ENCODE measurements at places on chromosomes 1 and 21.

- no peak for DNase-seq
Observed at GRCh38 chr1:8121261-8122159, 95.4 kb upstream of the ERRFI1 start.

DNA sequence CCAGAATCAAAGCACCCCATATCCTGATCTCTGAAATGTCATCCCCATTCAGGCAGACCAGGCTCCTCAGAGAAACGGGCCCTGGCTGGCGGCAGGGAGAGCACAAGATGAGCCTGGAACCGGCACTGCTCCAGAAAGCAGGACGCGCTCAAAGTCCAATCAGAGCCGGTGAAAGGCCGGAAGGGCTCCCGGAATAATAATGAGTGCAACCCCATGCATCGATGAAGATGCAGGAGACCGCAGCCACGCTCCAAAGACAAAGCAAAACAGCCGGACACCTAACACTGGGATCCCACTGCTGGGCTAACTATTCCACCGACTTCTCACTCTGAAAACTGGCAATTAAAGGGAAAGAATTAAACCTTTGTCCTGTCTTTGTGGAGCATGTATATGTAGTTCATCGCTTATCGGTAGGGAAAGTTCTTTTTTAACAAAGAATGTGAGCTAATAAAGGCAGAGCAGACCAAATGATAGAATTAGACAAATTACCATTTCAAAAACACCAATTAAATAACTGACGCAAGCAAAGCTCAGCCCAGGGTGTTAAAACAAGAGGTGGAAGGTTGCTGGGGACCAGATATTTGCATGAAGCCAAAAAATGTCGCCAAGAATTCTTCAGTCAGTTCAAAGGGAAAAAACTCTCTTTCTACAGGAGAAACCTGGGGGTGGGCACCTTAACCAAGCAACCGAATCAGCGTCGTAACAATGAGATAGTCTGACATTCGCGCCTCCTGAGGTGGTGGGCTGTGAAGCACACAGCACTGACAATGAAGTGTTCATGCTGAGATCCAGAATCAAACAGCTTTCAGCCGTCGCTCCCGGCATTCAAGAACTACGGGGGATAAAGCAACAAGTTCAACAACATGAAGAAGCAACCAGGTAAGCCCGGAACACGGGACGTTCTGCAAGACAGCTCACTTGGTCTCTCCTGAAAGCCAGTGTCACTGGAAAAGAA is 95.2 kb downstream of the NPHP4 start:
- no peak for DNase-seq

DNA sequence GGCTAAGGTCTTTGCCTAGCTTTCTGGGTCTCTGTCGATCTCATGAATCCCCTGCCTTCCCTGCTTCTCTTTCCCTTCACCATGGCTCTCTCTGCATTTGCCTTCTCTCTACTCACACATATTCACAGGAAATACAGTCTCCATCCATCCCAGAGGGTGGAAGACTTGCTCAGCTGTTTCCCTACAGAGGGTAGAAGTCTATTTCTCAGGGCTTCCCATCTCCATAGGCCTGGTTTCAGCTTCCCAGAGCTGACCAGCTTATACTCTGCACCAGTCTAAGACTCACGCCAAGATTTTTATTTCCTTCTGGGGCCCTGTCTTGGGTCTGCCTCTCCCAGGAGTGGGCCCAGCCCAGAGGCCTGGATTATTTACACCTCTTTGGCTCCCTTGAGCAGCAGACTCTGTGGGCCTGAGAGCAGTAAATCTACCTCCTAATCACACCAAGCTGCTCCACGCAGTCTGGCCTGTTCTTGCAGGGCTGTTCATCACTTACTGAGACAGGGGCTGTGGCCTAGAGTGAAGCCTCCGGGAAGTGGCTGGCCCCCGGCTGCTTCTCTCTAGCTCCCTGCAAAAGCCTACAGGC is 102.5 kb downstream of the PLXNA2 start:
- DNase-seq: no peak

- no peak for DNase-seq
Observed at GRCh38 chr21:44951186-44951915, 11.5 kb downstream of the SLX9 start.

DNA sequence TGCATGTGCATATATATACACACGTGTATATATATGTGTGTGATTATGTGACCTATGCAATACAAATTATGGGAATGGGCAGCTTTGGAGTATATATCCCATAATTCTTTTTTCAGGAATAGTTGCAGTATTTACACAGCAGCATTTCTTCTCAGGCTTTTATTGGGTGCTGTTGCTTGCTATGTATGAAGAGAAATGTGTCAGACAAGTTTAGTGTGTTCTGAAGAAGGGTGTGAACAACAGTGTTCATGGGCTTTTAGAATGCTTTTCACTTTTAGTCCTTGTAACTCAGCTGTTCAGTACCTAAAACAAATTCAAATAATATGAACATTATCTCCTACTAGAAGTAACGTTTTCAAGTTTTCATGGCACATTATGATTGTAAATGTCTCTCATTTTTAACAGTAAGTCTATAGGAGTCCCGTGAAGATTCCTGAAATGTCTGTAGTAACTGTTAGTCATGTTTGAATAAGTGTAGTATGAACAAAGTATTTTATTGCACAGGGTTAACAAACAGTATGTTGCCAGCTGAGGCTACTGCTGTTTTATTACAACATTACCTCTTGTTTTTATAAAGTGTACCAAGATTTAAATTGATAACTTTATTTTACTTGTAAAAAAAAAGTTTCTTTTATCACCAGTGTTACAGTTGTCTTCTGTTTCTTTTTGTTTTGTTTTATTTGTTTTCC is 42.5 kb downstream of the TMED5 start:
- DNase-seq: no peak

- DNase-seq: no peak
Observed at GRCh38 chr1:8856689-8857412, 21.6 kb downstream of the ENO1 start.

- DNase-seq: no peak
Observed at GRCh38 chr1:1087351-1088028, 13.4 kb upstream of the RNF223 start.

GRCh38 chr1:243508303-243508713 is 252.5 kb downstream of the SDCCAG8 start:
- DNase-seq: no peak

GRCh38 chr1:113434081-113434873 is 44.0 kb downstream of the MAGI3 start:
- no peak for DNase-seq

GRCh38 chr1:158649052-158649451 is 37.5 kb downstream of the SPTA1 start:
- no peak for DNase-seq

- DNase-seq: no peak
Observed at GRCh38 chr1:152886758-152887409, 8.8 kb downstream of the SMCP start.

DNA sequence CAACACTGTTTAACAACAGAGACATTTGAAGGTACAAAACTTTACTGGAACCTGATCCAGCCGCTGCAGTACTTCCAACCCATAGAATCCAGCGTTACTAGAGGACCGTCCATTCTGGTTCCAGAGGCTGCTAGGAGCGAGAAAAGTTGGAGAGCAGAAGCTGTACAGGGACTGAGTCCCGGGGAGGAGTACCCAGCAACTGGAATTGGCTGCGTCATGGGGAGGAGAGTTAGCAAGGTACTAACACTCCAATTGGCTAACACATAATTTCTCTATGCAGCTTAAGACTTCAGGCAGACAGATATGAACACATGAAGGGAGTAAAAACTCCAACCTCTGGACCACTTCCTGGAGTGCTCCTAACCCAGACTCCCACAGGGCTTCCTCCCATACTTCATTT is 2.1 kb upstream of the QSOX1 start:
- DNase-seq: no peak

DNA sequence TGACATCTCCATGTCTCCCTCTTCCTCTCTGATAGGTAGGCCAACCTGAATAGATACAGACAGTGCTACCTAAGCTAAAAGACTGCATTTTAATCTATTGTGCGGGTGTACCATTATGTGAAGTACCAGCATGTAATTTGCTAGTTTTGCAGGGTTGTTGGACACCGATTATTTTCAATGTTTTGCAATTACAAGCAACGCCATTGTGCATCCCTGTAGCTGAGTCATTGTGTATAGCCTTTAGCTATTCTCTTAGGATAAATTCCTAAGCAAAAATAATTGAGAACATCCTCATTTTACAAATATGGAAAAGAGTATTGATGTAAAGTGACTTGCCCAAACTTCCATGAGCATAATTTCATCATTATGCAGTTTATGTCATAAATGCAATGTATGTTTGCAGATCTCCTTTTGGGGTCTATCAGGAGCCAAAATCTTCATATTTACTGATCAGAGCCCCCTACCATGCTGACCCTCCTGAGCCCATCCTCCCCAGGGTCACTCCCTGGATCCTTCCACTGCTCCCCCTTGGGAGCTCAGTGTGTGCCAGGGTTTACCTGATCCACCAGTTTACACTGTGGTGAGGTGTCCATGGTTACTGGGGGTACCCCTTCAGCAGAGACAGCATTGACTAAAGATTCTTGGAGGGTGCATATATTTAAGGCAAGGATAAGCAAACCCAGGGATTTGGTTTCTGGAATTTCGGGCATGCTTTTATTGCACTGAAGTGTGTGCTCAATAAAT is 80.6 kb downstream of the CCDC185 start:
- no peak for DNase-seq

DNA sequence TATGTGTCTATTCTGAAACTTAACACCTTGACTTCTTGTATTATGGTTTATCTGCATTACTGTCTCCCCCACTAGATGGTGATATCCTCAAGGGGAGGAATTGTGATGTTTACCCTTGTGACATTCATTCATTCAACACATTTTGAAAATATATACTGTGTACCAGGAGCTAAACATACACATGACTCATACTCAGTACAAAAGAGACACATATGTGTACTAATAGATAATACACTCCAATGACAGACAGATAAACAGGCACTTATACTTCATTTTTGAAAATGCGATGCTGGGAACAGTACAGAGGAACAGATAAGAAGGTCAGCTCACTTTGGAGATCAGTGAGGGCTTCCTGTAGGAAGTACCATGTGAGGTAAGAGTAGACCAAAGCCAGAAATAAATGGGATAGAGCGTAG is 8.9 kb upstream of the RAB3GAP2 start:
- no peak for DNase-seq

GRCh38 chr1:61424382-61424781 is 300.6 kb downstream of the TM2D1 start:
- DNase-seq: no peak

DNA sequence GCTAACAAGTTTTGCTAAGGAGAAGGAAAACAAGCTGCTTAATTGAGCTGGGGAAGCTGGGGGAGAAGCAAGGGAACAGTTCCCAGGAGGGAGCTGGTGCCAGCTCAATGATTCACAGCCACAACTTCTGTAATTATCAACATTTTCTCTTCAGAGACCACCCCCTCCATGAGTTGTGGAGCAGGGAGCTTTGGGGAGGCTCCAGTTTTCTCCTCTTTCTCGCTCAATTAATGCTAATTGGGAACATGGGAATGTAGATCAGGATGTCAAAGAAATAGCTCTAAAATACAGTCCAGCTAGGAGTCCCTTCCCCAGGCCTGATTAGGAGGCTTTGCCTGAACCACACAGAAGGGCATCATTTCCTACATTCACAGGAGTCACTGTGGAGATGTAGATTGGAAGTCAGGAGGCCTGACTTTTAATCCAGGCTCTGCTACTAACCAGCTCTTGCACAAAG is 12.1 kb upstream of the MNDA start:
- DNase-seq: no peak

- DNase-seq: no peak
Observed at GRCh38 chr1:16351456-16351993, 755 bp downstream of the FBXO42 start.

DNA sequence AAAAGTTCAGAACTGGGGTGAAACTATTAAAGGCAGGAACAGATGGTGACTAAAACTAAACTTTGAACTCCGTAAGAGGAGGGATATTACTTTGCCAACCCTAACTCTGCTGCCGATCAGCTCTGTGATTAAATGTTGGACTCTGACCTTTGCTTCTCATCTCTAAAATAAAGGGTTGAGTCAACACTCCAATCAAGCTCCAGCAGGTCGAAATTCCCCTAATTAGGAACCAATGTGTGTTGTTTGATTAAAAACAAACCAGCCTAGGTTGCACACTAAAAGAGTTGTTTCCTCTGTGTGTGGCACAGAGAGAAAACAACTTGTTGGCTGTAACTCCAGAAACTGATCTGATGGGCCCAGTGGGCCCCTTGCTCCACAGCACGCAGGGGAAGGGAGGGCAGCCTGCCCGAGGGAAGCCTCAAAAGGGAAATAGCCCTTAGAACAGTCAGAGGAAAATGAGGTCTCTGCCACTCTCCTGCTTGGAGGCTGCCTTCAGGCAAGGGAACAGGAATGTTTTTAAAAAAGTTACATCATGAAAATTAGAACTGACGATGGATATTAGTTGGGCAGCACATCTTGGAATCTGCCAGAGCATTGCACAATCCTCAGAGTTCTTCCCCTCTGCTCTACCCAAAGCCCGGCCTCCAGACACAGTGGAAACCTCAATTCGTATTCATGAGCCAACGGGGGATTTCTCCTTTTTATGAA is 69.3 kb downstream of the KCTD3 start:
- DNase-seq: no peak

- DNase-seq: no peak
Observed at GRCh38 chr21:31558189-31558961, 101.1 kb upstream of the SOD1 start.

- no peak for DNase-seq
Observed at GRCh38 chr1:169105434-169106094, 926 bp upstream of the ATP1B1 start.

DNA sequence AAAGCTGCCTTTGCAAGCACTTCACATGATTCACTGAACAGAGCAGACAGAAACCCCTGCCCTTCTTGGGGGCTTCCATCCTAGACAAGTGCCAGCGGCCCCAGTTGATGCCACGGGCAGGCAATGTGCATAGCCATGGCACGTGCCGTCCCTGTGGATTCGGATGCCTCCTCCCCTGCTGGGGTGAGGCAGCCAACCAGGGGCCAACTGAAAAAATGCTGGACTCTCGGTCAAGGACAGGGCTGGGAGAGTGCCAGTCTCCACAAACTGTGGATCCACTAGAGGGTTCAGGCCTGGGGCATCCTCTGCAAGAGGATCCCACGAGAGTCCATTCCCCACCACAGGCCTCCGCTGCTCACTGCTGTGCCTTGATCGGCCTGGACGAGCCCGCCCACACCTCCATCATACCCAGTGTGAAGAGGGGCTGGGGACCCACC is 3.8 kb downstream of the JMJD4 start:
- DNase-seq: no peak

GRCh38 chr1:53328009-53328461 is at the start of gene LRP8:
TSS of gene LRP8 (minus strand) at chr1:53328070. CDS start at chr1:53327912, 158 bp downstream.
- DNase-seq: peak; percentile 26

All from KG1 (cell line).